ENCODE measurements at places on chromosomes 2 and 18. TPM values are rescaled to one million over a fixed set of nuclear protein-coding genes. Genes with fewer than 3 reads are reported as not detected.
A peak's percentile ranks its signal among the peaks of the same experiment; 100 is the strongest.

SKA1 gene
- total RNA-seq: 0.28 TPM

YPEL5 gene
- 88.4 TPM for total RNA-seq

- no peak for DNase-seq
Observed at GRCh38 chr2:168200930-168201583, 46.3 kb downstream of the STK39 start.

LBX2 gene
- not detected for total RNA-seq

DNA sequence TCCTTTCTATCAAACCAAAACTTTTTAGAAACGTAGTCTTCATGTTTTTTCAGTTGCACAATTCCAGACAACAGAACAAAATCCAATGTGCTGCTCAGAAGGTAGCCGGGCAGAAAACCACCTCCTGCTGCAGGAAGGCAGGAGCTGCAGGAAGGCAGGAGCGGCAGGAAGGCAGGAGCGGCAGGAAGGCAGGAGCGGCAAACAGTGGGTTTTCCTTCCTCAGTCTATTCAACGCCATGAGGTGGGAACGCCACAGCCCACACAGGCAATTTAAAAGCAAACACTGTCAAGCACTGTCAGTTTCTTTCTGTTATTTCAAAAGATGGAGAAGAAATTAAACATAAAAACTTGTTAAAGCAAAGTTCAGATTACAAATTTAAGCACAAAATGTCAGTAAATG is 601.2 kb upstream of the SALL3 start:
- DNase-seq: no peak

- no peak for DNase-seq
Observed at GRCh38 chr2:134119117-134119712, 134.7 kb upstream of the MGAT5 start.

DNA sequence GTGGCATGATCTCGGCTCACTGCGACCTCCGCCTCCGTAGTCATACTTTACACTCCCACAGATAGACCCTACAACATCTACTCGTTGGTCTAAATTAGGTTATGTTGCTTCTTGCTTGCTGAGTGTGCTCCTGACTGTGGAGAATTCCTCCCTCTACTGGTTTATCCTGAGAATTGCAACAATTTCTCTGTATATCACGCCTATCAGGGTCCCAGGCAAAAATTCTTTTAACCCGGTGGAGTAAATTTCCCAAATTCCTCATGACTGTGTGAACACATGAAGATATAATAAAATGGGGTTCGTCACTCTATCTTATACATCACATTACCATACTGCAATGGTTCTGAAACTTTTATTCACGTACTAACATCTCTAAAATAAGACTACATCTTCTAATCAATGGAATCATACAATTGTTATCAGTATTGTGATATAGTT is 156.7 kb downstream of the EVA1A start:
- DNase-seq: peak; percentile 34

DNA sequence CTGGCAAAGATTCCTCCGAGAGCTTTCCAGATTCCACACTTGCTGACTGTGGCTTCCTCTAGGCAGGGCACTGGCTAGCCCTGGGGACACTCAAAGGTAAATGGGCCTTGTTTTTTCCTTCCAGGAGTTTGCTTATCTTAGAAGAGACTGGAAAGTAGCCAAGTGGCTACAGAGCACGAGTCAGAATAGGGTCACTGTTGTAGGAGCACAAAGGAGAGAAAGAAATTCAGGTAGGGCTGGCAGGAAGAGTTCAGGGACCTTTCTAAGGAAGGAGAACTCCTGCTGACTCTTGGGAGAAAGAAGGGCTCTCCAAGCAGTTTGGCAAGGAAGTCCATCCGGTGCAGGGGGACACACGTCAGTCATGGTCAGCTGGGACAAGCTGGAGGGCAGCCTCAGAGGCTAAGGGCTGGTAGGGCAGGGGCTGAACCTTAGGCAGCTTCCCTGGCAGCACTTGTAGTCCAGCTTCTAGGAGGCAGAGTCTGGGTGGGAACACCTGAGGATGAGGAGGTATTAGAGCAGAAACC is 39.5 kb downstream of the NIFK start:
- no peak for DNase-seq

DNA sequence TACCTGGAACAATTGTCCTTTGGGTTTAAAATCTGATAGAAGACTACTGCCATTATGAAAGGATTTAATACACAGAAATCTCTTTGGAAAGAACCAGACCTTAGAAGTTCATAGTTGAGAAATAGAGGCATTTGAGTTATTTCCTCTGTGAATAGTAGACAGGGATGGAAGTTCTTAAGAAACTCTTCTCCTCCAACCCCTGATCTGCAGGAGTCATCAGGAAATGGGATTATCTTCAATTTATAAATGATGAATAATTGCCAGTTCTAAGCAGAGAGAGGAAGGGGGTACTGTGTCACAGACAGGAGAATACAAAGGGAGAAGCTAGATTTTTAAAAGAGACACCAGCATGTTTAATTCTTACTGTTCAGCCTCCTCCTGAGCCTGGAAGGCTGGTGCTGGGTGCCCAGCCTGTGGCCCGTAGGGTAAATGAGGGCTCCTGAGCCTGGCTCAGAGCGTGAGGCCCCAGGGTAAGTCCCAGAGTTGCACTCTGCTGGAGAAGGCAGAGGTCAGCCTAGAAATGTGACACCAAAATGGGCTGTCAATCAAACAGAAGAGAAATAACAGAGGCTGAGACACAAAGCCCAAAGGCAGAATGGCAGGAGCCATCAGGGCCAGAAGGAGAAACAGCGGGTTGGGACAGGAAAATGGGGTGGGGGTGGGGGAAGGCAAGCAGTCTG is 58.2 kb upstream of the PKDCC start:
- DNase-seq: no peak

TMEM200C gene
- total RNA-seq: not detected

- peak; percentile 96 for DNase-seq
Observed at GRCh38 chr2:96146153-96146880, 1.1 kb upstream of the DUSP2 start.

- no peak for DNase-seq
Observed at GRCh38 chr2:17756668-17757067, 2.7 kb downstream of the GEN1 start.

GRCh38 chr18:45208164-45208563 is 407.1 kb upstream of the SLC14A2 start:
- no peak for DNase-seq

- no peak for DNase-seq
Observed at GRCh38 chr2:26581991-26582842, 58.9 kb downstream of the CIB4 start.

DSG3 gene
- not detected for total RNA-seq

DNA sequence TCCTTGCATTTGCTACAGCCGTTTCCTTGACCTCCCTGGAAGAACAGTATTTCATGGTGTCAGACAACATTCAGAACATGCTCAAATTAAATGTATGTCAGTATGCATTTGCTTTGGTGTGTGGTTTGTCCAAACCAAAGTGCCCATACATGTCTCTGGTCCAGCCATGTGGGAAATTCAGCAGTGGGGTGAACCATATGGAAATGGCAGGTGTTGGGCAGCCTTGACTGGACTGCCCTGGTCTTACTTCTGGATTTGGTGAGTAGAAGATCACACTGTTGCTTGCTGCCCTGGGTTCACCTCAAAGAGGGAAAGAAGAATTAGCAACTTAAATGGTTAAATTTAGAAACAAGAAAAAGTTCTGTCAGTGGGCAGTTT is 84.5 kb downstream of the MSH2 start:
- DNase-seq: no peak

DNA sequence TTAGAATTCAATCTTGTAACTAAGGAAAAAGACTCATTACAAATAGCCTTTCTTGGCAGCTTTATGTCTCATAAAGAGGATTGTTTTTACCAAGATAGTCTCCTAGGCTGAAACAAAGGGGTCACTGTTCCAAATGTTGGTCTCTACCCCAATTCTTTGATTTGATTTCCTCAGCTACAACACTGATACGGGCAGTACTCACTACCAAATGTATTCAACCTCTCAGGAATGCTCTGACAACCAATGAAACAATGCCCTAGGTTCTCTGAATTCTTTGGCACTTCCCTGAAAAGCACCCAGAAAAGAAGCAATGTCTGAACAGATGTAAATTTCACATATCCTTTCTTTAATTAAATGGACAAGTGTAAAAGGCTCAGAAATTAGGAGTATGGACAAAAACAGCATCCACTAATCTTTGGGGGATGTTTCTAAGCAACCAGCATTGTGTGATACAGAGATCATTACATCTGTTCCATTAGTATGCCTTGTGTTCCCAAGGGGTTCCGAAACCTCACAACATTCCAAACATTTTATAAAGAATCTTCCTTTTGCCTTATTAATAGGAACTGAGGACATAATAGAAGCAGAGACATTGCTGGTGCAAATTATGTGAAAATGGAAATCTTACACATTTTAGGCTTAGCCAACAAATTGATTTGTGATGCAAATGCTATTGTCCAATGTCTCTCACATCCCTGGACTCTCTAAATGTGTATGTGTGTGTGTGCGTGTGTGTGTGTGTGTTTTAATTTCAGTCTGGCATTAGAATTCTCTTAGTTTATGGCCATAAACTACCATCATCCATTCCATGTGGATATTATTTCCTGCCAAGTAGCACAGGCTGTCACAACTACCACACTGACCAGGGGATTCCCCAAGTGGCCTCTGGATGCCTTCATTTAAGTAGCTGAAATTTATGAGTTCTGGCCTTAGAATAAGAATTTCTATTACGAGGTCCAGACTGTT is 276.0 kb downstream of the MTX2 start:
- DNase-seq: no peak

DNA sequence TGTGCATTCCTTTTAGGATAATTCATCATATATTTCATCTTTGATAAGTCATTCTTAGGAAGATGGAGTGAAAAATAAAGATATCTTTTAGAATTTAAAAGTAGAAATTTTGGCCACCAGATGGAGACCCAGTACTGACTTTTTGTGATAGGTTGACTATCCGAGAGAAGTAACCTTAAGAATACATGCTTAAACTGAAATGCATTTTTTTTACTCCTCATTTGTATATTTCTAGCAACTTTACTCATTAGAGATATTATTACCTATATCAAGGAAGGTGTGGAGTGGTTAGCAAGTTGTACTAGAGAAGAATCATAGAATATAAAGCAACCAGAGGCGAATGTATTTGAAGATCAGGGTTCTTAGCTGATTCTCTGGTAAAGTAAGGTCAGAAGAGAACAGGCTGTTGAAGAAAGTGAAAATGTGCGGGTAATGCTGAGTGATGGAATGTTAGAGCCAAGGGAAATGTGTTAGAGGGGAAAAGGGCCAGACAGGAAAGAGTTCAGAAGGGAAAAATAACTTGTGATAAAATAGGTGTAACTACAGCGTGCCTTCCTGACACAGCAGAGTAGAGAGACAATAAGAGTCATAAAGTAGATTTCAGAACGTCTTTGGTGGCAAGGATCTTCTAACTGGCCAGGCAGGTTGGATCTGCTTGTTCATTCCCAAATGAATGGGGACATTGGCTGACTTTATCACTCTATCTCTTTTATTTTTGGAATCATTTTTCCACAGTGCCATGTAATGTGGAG is 52.3 kb downstream of the TDRD15 start:
- DNase-seq: no peak

- DNase-seq: no peak
Observed at GRCh38 chr2:196268025-196268424, 96.6 kb upstream of the STK17B start.

- no peak for DNase-seq
Observed at GRCh38 chr2:59196491-59196890, 955.4 kb upstream of the FANCL start.

ADD2 gene
- 1.1 TPM for total RNA-seq

GRCh38 chr18:8139891-8140406 is 469.3 kb upstream of the RAB12 start:
- no peak for DNase-seq

DNA sequence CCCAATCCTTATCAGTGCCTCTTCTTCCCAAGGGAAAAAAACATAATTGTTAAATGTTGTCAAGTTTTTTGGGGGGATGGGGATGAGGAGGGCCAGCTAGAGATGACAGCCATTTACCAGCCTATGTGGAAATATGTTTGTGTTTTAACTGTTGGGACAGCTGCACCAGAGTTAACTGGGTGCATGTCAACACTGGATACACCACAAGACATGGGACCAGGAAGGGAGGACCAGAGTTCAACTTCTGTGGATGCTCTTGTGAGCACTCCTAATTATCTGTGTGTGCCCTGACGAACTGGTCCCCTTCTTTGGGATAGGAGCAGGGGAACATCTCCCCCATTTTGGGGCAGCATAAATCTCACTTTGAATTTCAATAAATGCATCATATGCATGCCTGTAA is 66.1 kb upstream of the FZD5 start:
- no peak for DNase-seq

- no peak for DNase-seq
Observed at GRCh38 chr2:28505361-28505760, 9.5 kb downstream of the PLB1 start.

- DNase-seq: no peak
Observed at GRCh38 chr2:174544802-174545201, 52.8 kb downstream of the WIPF1 start.

DNA sequence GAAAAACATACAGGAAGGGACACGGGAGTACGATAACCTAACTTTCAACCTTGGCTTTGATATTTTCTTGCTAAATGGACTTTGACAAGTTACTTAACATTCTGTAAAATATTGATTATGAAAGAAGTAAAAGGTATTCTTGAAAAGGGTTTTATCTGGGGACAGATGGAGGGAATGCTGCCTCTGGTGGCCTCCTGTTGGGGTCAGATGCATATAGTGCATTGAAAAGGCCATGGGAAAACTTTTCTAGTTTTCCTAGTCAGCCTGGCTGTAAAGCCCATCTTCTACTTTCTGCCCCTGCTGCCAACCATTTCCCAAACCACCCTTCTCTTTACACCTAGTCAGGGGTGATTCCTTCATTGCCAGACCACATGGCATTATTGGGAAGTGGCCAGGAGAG is 22.2 kb upstream of the MSTN start:
- no peak for DNase-seq

ANTXR1 gene
- total RNA-seq: not detected

MAB21L4 gene
- not detected for total RNA-seq

STK36 gene
- 27.3 TPM for total RNA-seq

MAPRE2 gene
- 48.8 TPM for total RNA-seq

DNA sequence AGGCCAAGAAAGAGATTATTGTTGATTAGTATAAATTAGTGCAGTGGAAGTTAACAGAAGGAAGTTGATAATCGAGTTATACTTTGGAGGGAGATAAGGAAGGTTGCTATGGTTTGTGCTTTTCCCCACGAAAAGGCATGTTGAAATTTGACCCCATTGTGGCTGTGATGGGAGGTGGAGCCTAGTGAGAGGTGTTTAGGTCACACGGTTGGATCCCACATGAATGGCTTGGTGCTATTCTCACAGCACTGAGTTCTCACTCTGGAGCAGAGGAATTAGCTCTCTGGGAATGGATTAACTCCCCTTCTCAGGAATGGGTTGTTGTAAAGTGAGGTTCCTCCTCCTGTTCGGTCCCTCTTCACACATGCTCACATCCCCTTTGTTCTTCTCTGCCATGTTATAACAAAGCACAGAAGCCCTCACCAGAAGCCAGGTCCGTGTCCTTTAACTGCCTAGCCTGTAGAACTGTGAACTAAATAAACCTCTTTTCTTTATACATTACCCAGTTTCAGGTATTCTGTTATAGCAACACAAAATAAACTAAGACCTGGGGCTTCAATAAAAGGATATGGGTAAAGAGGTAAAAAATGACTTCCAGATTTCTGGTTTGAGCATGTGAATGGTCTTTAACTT is 21.9 kb downstream of the PIGN start:
- DNase-seq: no peak

GNAL gene
- total RNA-seq: 0.26 TPM

Data from CD4-positive, alpha-beta memory T cell (primary cell).